ENCODE measurements at places on chromosomes 12 and 14. TPM values are rescaled to one million over a fixed set of nuclear protein-coding genes. Genes with fewer than 3 reads are reported as not detected.

GRCh38 chr12:91718326-91718725, 427.3 kb downstream of the BTG1 start:
- DNase-seq, result no peak

- no peak for DNase-seq
Observed at GRCh38 chr12:11666131-11667050, 16.9 kb downstream of the ETV6 start.

DNA sequence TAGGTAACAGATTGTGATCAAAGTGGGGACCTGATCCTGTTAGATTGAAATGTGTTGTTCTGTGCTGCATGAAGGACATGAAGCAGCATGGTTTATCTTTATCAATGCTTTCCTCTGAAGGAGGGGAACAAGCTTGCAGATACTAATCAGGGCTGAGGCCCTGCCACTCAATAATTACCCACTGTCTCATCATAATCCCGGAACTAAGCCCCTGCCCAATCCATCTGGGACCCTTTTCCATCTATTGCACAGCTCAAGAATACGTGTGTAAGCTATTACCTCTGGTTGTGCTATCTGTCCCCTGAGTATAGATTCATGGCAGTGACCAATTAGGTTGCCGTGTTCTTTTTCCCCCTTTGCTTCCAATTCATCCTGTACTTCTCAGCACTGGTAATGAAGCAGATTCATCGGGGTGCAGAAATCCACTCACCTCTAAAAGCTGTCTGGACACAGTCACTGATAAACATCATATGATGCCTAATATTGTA, 67.8 kb downstream of the OTX2 start:
- no peak for DNase-seq

DNA sequence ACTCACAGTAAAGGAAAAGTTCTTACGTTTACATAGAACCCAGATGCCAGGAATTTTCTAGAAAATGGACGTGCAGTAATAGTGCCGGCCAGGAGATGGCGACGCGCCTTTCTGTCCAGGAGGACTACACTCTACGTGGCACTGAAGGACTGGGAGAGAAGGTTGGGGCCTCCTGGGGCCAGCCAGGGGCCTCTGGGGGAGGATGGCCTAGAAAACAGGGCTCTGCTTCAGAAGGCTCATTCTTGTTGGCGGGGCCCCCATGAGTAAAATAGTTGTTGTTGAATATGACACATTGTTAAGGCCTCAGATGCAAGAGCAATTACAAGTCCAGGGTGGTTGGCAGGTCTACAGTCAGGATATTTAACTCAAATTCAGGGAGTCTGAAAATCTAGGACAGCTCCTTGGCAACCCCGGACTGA, 120.1 kb upstream of the MAX start:
- no peak for DNase-seq

DNA sequence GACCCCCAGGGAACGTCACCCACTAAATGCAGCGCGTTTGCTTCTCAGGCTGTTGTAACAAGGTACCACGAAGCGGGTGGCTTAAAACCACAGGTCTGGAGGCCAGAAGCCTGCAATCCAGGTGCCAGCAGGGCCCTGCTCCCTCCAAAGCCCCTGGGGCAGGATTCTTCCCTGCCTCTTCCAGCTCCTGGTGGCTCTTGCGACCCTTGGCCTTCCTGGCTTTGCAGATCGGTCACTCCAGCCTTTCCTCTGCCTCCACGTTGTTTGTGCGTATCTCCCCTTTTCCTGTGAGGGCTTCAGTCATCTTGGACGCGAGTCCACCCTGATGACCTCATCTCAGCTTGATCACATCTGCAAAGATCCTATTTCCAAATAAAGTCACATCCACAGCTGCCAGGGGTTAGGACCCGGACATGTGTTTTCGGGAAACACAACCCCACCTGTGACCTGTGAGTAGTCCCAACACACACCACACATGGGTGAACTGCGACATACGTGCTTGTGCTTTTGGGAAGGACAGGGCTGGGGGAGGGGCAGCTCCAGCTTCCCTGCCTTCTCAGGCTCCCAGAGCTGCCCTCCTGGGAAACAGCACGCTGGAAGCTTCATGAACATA, 114.5 kb upstream of the NCOR2 start:
- no peak for DNase-seq

DNA sequence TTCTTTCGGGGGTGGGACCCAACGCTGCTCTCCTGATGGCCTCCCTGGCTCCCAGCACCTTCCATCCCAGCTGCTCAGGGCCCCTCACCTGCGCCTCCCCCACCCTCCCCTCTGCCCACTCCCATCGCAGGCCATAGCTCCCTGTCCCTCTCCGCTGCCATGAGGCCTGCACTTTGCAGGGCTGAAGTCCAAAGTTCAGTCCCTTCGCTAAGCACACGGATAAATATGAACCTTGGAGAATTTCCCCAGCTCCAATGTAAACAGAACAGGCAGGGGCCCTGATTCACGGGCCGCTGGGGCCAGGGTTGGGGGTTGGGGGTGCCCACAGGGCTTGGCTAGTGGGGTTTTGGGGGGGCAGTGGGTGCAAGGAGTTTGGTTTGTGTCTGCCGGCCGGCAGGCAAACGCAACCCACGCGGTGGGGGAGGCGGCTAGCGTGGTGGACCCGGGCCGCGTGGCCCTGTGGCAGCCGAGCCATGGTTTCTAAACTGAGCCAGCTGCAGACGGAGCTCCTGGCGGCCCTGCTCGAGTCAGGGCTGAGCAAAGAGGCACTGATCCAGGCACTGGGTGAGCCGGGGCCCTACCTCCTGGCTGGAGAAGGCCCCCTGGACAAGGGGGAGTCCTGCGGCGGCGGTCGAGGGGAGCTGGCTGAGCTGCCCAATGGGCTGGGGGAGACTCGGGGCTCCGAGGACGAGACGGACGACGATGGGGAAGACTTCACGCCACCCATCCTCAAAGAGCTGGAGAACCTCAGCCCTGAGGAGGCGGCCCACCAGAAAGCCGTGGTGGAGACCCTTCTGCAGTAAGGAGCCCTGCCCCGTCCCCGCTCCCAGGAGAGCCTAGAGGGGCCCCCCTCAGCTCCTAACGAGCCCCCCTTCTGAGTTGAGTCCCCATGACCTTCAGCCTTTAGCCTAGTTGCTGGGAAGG, at the start of gene HNF1A:
HNF1A (plus strand) TSS at position 248 of the 924 bp plus-strand sequence; CDS start at position 474, 226 bp downstream.
- no peak for DNase-seq

DNA sequence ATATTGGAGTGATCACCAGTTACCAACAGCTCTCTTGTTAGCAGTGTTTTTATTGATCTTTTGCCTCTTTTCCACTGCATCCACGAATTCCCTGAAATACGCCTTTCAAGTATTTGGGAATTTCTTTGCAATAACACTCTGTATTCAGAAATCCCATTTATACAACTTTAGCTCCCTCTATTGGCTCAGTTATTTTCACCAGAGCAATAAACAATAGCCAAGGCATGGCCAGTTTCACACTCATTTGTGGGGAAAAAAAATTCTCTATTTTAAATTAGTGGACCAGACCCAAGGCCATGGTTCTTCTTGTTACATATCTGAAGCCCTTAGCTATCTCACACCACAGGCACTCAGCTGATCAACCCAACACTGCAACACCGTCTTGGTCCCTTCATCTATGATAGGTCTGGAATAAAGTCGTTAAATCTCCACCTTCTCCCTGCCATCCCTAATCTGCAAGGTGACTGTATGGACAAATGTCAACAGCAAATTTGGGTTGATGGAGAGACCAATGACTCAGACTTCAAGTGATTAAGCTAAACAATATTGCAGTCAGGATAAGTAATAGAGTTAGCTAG, 92.4 kb upstream of the TMEM260 start:
- no peak for DNase-seq

The P2RX2 gene
- polyA plus RNA-seq, result 3.3 TPM

All from right lung (tissue), 10 donors.